ENCODE measurements at places on chromosomes 2 and 18.

GRCh38 chr2:191666732-191667131 is 11.2 kb upstream of the NABP1 start:
- DNase-seq, result no peak

DNA sequence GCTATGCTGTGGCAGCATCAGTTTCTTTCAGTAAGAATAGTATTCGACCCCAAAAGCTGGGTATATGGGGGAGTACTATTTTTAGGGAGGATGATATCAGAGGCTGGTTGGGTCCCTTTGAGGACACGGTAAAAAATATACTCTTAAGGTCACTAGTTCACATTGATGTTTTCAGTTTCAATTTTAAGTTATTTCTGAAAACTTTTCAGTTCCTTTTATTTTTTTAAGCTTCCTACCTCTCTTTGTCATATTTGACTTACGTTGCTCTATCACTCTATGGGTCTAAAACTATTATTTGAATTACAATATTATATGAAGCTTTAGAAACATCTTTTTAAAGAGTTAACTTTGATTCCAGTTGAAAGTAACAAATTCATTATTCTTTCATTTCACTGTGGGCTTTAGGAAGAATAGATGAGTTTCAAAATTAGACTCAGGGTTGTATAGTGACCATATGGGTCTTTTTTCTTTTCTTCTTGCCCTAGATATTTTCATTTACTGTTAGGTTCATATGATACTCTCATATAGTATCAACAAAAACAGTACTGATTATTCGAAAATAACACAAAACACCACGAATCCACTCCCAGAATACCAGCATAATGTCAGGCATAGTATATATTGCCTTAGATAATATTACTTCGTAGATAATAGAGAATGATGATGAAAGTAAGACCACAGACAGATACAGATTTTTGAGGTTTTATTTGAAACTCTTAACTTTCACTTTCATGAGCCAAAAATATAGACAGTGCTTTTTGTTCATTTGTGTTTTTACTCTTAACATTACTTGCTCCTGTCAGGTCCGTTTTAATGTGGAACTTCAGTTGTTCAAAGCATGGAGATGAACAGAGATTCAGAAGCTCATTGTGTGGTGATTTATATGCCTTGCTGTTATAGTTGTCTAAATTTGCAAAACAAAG is 9.8 kb downstream of the RMDN2 start:
- peak; percentile 70 for DNase-seq

- no peak for DNase-seq
Observed at GRCh38 chr18:48841381-48842258, 109.1 kb downstream of the SMAD7 start.

- DNase-seq, result no peak
Observed at GRCh38 chr2:17373741-17374140, 144.5 kb downstream of the RAD51AP2 start.

DNA sequence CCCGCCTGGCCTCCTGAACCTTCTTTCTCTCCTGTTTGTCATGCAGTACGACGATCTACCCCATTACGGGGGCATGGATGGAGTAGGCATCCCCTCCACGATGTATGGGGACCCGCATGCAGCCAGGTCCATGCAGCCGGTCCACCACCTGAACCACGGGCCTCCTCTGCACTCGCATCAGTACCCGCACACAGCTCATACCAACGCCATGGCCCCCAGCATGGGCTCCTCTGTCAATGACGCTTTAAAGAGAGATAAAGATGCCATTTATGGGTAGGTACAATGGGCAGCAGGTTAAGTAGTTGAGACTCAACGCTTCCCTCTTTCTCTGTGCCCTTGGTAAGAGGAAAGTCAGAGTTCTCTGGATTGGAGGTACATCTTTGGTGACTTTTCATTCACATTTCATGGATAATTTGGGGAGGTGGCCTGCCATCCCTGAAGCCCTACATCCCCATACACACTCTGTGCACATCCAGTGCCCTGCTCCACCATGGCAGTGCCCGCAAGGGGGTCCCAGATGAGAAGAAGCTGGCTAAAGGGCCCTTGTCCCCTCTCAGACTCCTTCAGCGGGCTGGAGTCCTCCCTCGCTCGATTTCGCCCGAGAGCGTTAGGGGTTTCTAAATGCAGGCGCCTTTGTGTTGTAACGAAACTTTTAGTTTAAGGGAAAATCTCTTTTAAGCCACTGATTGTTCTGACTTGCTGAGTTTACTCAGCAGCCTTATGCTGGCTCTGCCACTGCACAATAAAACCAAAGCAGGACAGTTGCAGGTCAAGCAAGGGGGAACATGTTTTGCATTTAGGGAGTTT is 3.0 kb downstream of the MEIS1 start:
- DNase-seq, result no peak

DNA sequence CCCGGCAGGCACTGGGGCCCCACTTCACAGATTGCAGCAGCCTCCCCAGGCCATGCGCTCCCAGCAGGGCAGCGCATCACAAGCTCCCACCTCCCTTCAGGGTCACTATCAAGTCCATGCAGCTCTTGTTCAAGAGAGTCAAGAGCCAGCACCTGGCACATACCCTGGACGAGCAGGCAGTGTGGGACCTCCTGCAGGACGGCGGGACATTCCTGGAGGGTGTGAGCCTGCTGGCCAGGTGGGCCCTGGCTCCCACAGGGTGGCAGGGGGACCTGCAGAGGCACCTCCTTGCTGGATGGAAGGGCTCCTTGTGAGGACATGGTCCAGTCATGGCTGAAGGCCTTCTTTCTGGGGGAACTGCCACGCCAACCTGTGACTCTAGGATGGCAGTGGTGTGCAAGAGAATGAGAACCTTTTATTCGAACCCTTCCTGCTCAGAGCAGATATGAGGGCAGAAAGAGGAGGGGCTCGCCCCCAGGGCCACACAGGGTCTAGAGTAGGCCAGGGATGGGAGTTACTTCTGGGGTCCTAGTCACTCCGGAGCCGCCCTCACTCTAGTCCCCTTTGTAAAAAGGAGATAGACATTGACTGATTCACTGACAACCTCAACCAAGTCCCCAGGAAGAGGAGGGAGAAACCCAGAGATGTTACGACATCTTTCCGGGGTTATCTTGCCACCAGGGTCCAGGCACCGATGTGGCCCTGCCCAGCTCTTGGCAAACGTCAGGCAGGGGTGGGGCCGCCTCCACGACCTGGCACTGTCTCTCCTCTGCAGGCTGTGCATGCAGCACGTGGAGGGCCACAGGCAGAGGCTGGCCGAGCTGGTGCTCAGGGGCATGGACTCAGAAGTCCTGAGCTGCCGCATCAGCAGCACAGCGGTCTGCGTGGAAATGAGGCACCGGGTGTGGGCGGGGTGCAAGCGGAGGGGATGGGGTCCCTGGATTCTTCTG is 31.3 kb downstream of the HJURP start:
- no peak for DNase-seq

- DNase-seq, result no peak
Observed at GRCh38 chr2:32949260-32949659, 2.5 kb downstream of the LTBP1 start.
